Urinary bladder (tissue), 4 donors: ENCODE measurements at places on chromosomes 16 and 17. TPM values are rescaled to one million over a fixed set of nuclear protein-coding genes. Genes with fewer than 3 reads are reported as not detected.
A peak's percentile ranks its signal among the peaks of the same experiment; 100 is the strongest.

GRCh38 chr17:71921796-71922195 lies 199.0 kb upstream of the SOX9 start:
- DNase-seq = no peak

DNA sequence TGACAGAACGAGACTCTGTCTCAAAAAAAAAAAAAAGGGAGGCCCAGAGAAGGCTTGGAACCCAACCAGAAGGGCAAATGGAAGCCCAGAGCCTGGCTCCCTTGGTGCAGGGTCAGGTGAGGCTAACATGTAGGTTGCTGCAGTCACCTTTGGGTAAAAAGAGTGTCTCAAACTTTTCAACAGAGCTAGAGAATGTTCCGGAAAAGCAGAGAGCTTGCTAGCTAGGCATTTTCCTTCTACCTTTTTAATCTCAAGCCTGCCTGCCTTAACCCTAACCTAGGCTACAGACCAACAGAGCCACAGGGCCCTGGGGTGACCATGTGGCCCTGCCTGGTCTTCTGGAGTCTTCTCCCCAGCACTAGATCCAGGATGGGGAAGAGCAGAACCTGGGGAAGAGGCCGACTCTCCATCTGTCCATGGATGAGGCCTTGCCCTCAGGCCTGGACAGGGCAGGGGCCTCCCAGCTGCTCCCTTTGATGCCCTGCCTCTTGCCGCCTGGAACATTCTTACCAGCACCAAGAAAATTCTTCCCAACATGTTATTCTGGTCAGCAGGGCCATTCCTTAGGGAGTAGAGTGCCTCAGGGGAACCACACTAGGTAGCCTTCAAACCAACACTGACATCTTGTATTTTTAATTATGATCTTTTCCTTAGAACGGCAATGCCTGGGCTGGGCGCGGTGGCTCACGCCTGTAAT lies 30.1 kb downstream of the SLC43A2 start:
- no peak for DNase-seq

CMTM2 gene
- not detected for polyA plus RNA-seq

- DNase-seq = no peak
Observed at GRCh38 chr17:47728214-47728877, 4.7 kb upstream of the TBX21 start.

- DNase-seq = no peak
Observed at GRCh38 chr17:7586673-7587419, 3.0 kb downstream of the SOX15 start.

DNA sequence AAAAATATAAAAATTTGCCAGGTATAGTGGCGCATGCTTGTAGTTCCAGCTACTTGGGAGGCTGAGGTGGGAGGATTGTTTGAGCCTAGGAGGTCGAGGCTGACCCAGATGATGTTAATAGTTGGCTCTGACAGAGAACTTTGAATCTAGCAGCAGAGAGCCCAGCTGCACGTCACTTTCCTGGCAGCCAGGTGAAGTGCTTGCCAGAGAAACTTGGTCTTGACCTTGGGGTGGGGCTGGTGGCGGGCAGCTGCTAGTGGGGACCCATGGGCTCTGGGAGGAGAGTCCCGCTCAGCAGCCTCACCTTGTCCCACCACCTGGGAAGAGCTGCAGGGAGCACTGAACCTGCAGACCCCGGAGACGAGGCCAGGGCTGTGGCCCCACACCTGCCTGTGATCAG lies 3.1 kb upstream of the C16orf74 start:
- no peak for DNase-seq

SALL1 gene
- 4.1 TPM for polyA plus RNA-seq

CLEC18A gene
- polyA plus RNA-seq = 0.33 TPM

GRCh38 chr16:29994600-29995323 lies 655 bp downstream of the HIRIP3 start:
- no peak for DNase-seq

GRCh38 chr16:3907586-3907985 lies 27.1 kb upstream of the CREBBP start:
- no peak for DNase-seq

EPN3 gene
- polyA plus RNA-seq = 5.6 TPM

DNA sequence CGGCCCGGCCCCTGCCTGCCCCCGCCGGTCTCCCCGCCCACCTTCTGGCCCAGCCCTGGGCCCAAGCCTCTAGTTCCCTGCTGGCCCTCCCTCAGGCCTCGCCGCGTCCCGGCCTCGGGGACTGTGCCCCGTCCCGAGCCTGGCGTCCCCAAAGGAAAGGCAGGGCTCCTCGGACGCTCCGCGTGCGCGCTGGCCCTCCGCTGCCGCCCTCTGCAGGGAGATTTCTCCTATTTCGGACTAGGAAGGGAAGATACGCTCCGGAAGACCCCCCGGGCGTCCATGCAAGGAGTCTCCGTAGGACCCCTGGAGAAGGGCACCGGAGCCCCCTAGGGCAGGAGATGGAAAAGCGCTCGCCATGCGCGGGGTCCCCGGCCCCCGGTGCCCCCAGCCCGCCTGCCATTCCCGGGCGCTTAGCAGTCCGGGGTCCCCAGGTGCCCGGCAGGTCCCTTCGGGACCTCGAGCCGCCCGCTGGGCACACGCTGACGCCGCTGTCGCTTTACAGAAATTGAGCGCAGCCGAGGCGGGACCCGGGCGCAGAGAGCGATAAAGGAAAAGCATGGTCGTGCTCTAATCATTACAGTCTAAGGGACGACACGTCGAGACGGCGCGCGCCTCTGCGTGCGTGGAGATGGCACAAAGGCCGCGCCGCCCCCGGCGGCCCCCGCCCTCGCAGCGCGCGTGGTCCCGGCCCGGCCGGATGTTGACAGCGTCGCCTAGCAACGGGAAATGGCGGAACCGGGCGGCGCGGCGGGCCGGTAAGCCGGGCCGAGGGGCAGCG lies at the start of gene CCDC40:
TSS of gene CCDC40 (plus strand) at position 706 of the 778 bp plus-strand sequence. CDS start at position 727, 21 bp downstream.
- DNase-seq = peak; percentile 40

- no peak for DNase-seq
Observed at GRCh38 chr16:89187032-89187769, 13.1 kb downstream of the SLC22A31 start.

DNA sequence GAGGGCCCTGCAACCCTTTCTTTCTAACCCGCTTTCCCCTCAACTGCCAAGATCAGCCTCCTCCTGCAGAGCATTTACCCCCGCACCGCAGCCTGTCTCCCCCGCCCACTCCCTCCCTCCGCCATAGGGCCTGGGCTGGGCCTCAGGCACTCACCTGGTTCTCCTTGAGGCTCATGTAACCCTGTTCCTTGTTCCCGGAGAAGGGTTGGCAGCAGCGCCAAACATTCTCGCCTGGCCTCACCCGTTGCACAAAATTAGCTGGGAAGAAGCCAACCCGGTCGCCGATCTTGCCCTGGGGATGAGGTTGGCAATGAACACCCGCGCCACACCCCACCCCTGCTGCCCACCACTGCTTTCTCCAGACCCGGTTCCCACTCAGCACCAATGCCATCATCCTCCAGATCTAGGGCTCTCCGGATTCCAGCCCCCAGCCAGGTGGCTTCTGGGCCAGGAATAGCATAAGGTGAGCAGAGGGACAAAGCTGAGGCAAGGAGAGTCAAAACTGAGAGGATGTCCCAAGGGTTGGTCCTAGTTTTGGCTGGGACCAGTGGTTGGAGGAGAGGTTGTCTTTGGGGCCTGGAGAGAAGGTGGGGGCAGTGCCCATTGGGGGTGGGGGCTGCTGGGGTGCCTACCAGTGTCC lies 12.8 kb downstream of the STAC2 start:
- no peak for DNase-seq

DNA sequence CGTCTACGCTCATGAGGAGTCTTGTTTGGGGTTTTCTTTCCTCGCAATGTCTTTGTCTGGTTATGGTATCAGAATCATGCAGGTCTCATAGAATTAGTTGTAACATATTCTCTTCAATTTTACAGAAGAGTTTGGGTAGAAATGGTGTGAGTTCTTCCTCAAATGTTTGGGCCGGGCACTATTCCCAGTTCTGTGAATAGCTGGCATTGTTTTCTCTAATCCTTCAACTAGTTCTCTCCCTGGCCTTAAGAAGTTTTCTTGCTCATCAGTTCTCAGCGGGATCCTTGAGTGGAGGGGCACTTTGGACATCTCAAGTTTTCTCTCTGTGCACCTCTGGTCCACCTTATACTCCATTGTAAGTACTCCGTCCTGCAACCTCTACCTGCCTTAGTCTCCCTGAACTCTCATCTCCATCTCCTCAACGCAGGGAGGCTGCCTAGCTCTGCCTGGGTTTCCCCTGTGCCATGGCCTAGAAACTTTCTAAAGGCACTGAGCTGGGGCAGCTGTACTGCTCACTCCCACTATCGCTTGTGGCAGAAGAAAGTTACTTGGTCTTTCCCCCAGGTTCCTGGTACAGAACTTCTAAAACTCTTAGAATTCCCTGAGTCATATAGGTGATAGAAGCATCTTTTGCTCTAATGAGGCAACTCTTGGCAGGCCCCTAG lies 16.9 kb downstream of the NSMCE1 start:
- DNase-seq = no peak

LRRC46 gene
- 0.30 TPM for polyA plus RNA-seq

LGALS9B gene
- polyA plus RNA-seq = not detected

TMEM238L gene
- polyA plus RNA-seq = 1.8 TPM

HES7 gene
- 0.24 TPM for polyA plus RNA-seq

CD300C gene
- polyA plus RNA-seq = 2.3 TPM

GRCh38 chr17:72165867-72166439 lies 45.1 kb downstream of the SOX9 start:
- no peak for DNase-seq
